ENCODE measurements at places on chromosomes 7 and 10.

DNA sequence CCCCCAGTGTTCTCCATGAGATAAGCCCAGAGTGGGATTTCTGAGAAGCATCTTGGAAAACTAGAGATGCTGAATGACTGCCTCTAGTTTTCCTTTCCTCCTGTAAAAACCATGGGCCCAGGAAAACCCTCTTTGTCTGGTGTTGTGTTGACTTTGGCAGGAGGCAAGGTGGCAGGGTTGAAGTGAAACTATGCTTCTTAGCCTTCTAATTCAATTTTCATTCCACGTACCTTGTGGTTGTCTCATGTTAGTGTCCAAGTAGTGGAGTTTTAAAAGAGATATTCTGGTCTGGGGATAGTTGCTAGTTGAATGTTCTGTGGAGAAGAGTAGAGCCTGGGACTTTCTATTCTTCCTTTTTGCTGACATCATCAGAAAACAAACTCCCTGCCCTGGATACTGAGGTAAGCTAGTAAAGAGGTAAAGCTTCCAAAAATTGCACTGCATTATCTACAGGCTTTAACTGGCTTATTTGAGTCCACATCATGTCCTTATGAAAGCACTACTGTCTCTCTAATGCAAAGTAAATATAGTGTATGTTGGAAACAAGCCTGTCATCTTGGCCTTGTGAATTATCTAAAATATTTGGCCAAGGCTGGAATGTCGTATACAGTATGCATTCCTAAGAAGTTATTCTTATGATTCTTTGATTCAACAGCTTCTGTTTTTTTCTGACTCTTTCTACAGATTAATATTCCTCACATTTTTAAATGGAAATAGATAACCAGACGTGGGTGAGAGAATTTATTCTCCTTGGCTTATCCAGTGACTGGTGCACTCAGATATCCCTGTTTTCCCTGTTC is at the start of gene OR2F2:
OR2F2 (plus strand) TSS at position 708 of the 800 bp plus-strand sequence; CDS start at position 708, 0 bp downstream.
- H3K36me3 ChIP-seq, result no peaks in the 10 kb centered on the region
- H3K27ac ChIP-seq, result no peak within 1 kb of the TSS
- no peak within 1 kb of the TSS for H3K4me3 ChIP-seq
- no peaks in the 10 kb centered on the region for H3K27me3 ChIP-seq
- H3K4me1 ChIP-seq, result no peaks in the 10 kb centered on the region

GRCh38 chr10:15719049-15719898 is 448 bp downstream of the ITGA8 start:
- H3K36me3 ChIP-seq, result no peaks in the 10 kb centered on the region
- no peaks in the 10 kb centered on the region for H3K4me1 ChIP-seq
- no peak for DNase-seq
- no peak overlapping the region for H3K4me3 ChIP-seq

DNA sequence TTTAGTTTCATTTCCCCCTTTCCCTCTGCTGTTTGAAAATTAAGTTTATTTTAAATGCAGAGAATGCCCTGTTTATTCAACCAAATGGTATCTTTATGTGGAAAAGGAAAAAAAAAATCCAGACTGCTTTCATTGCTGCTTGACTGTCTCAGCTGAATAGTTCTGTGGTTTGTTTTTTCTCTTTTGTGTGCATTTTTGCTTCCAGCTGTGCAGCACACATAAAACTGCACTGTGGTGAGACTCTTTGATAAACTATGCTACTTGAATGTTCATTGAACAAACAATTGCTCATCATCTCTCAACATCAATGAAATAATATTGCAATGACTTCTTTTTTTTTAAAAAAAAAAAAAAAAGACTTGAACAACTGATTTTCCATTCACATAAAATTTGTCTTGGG is 78.6 kb upstream of the GLI3 start:
- no peaks in the 10 kb centered on the region for H3K36me3 ChIP-seq
- H3K27me3 ChIP-seq, result no peaks in the 10 kb centered on the region
- DNase-seq, result no peak
- H3K27ac ChIP-seq, result no peak overlapping the region
- no peak overlapping the region for H3K4me3 ChIP-seq
- no peaks in the 10 kb centered on the region for H3K4me1 ChIP-seq

GRCh38 chr7:141945356-141945755 is 1.4 kb downstream of the CLEC5A start:
- no peaks in the 10 kb centered on the region for H3K4me1 ChIP-seq
- no peak for DNase-seq
- H3K36me3 ChIP-seq, result no peaks in the 10 kb centered on the region
- no peak overlapping the region for H3K27ac ChIP-seq
- no peaks in the 10 kb centered on the region for H3K27me3 ChIP-seq
- H3K4me3 ChIP-seq, result no peak overlapping the region

DNA sequence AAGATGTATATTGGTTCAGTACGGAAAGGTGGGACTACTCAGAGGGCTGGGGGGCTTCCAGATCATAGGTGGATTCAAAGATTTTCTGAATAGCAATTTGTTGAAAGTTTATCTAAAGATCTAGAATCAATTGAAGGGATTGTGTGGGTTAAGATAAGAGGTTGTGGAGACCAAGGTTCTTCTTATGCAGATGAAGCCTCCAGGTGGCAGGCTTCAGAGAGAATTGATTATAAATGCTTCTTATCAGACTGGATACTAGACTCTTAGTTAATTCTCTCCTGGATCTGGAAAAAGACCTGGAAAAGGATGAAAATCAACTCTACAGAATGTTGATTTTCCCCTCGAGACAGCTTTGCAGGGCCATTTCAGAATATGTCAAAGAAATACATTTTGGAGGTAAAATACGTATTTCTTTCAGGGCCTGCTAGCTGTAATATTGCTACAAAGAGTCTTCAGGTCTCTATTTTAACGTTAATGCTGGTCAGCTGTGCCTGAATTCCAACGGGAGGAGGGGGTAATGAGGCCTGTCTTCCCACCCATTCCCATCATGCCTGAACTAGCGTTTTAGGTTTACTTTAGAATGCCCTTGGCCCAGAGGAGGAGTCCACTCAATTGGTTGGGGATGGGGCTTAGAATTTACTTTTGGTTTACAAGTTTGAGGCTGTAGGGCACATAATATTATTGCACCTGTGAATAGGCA is 12.8 kb upstream of the GPR15LG start:
- H3K27me3 ChIP-seq, result no peaks in the 10 kb centered on the region
- H3K27ac ChIP-seq, result no peak overlapping the region
- DNase-seq, result no peak
- H3K4me3 ChIP-seq, result no peak overlapping the region

All from GM12878 (cell line).